ENCODE measurements at places on chromosomes 2 and 18.

- DNase-seq: no peak
Measured at GRCh38 chr2:564471-565181, 112.6 kb downstream of the TMEM18 start.

DNA sequence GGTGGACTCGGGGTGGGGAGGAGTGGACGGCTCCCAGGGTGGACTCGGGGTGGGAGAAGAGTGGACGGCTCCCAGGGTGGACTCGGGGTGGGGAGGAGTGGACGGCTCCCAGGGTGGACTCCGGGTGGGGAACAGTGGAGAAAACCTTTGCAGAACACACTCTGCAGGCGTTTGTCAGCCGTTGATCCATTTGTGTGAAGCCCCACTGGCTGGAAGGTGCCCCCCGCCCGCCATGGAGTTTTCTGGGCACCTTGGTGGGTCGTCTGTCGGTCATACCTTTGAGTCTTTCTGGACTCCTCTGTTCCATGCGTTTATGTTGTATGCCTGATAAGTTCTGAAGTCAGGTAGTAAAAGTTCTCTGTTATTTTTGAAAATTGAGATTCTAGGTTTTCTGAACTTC is 12.5 kb downstream of the CTDP1 start:
- DNase-seq: no peak

GRCh38 chr18:66682855-66683322 is 79.0 kb upstream of the CDH19 start:
- no peak for DNase-seq

- no peak for DNase-seq
Measured at GRCh38 chr18:8799001-8799400, 93.6 kb downstream of the MTCL1 start.

- DNase-seq: no peak
Measured at GRCh38 chr2:232352511-232353091, 25.9 kb upstream of the ALPP start.

DNA sequence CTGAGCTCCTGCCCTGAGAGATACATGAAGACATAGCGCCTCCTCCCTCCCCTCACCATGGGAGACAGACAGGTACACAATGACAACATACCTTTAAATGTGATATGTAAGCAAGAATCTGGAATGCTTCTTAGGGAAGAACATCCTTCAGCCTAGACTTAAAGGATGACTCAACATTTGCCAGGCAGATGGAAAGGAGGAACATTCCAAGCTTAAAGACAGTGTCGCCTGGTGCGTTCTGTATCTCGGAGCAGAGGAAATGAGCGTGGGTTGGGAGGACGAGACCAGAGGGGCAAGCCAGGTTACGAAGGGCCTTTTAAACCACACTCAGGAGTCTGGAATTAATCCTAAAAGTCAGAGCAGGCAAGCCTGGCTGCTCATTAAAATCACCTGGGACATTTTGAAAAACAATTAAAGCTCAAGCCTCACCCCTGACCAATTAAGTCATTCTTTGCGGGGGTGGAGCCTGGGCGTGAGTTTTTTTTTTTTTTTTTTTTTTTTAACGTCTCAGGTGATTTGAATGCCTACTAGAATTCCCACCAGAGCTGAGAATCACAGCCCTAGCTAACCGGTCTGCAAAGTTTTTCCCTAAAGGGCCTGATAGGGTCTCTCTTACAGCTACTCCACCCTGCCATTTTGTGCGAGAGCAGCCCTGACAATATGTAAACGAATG is 131.2 kb upstream of the SEC11C start:
- no peak for DNase-seq

DNA sequence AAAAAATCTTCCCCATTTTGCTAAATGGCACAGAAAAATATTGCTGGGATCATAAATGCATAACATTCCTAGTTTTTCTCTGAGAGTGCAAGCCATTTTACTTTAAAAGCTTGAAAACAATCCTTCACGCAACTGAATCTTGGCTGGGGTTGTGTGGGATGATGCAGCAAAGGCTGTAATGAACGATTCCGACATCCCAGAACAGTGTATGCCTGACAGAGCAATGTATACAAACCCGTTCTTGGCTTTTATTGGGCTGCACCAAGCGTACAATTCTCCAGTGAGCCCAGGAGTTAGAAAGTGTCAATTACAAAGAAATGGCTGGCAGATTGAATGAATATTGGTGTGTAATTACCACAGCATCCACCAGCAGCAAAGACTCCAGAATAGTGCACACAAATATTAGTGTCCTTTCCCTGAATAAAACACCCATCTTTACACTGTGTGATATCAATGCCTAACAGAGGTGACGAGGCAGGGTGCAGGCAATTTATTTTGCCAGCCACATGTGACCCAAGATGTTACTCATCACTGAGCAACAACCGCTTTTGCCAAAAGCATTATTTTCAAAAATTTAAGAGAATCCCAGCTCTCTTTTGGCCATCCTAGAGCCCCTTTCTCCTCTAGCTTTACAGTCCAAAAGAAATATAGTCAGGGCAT is 578.6 kb upstream of the CHAC2 start:
- no peak for DNase-seq

DNA sequence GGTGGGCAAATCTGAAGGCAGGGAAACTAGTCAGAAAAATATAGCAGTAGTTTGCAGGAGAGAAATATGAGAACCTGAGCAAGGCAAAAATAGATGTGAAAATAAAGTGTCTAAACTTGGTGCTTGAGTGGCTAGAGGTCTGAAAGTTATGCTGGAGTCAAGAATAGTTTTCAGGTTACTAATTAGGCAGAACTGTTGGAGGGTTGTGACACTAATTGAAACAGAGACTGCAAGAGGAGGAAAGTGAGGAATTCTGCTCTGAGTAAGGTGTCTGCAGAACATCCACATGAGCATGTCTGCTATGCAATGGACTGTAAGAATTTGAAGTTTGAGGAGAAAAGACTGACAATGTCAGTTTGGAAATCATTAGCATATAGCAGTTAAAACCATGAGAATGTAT is 444.0 kb upstream of the LRRTM1 start:
- no peak for DNase-seq
